ENCODE measurements at places on chromosomes 7 and 10. TPM values are rescaled to one million over a fixed set of nuclear protein-coding genes. Genes with fewer than 3 reads are reported as not detected.
A peak's percentile ranks its signal among the peaks of the same experiment; 100 is the strongest.

- no peaks in the 10 kb centered on the region for H3K36me3 ChIP-seq
- DNase-seq, result peak; percentile 53
- H3K27me3 ChIP-seq, result no peaks in the 10 kb centered on the region
- no peak overlapping the region for H3K27ac ChIP-seq
- no peak overlapping the region for H3K4me3 ChIP-seq
These were observed 28.0 kb downstream of the GRK5 start for GRCh38 chr10:119235356-119235755.

GRCh38 chr7:111730476-111731300 lies 168.4 kb upstream of the IMMP2L start:
- DNase-seq, result peak; percentile 6
- no peaks in the 10 kb centered on the region for H3K4me1 ChIP-seq
- H3K27me3 ChIP-seq, result no peaks in the 10 kb centered on the region
- H3K27ac ChIP-seq, result no peak overlapping the region
- H3K4me3 ChIP-seq, result no peak overlapping the region

GRCh38 chr10:120423431-120424197 lies 33.4 kb upstream of the PLPP4 start:
- peak overlapping the region; percentile 97 for H3K27ac ChIP-seq
- H3K36me3 ChIP-seq, result no peaks in the 10 kb centered on the region
- peak; percentile 97 for DNase-seq

Gene LGI1
- 2.0 TPM for total RNA-seq

DNA sequence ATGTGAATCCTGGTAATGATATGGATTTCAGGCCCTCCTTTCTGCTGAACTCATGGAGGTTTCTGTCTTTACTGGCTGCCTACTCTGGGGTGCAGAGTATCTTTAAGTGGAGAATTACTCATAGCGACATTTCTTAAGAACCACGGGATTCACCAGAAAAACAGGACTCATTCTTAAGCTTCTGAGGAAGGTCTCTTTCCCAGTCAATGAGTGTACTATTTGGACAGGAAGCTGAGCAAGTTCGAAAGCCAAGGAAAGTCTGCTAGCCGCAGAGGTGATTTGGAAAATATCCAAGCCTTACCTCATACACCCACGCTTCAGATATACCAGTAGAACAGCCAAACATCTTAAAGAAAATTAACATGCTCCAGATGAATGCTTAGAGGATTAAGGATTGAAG lies 377.6 kb upstream of the MYO3A start:
- H3K27ac ChIP-seq, result peak overlapping the region; percentile 70
- peak; percentile 98 for DNase-seq

GRCh38 chr10:115844591-115844990 lies 428.4 kb downstream of the GFRA1 start:
- H3K27ac ChIP-seq, result no peak overlapping the region
- no peaks in the 10 kb centered on the region for H3K36me3 ChIP-seq
- no peaks in the 10 kb centered on the region for H3K4me1 ChIP-seq

GRCh38 chr10:124665980-124666379 lies 78.2 kb downstream of the FAM53B start:
- H3K4me3 ChIP-seq, result no peak overlapping the region
- no peaks in the 10 kb centered on the region for H3K27me3 ChIP-seq
- no peaks in the 10 kb centered on the region for H3K36me3 ChIP-seq

Gene C10orf67
- total RNA-seq, result 0.46 TPM

GRCh38 chr10:48613016-48613415 lies 8.1 kb upstream of the ARHGAP22 start:
- no peak overlapping the region for H3K4me3 ChIP-seq
- H3K27ac ChIP-seq, result no peak overlapping the region
- H3K36me3 ChIP-seq, result no peaks in the 10 kb centered on the region

Gene SPDYE5
- total RNA-seq, result not detected

Gene NRCAM
- 9.3 TPM for total RNA-seq

- H3K27me3 ChIP-seq, result no peaks in the 10 kb centered on the region
- H3K4me1 ChIP-seq, result no peaks in the 10 kb centered on the region
- no peaks in the 10 kb centered on the region for H3K36me3 ChIP-seq
- no peak overlapping the region for H3K27ac ChIP-seq
These were observed 152.5 kb upstream of the YAE1 start for GRCh38 chr7:39413636-39414223.

- no peak for DNase-seq
- no peaks in the 10 kb centered on the region for H3K36me3 ChIP-seq
- no peaks in the 10 kb centered on the region for H3K4me1 ChIP-seq
- peaks cover 10% of the 10 kb centered on the region for H3K27me3 ChIP-seq
- H3K4me3 ChIP-seq, result no peak overlapping the region
- no peak overlapping the region for H3K27ac ChIP-seq
These were observed 8.4 kb upstream of the INMT start for GRCh38 chr7:30743371-30744074.

- H3K27me3 ChIP-seq, result no peaks in the 10 kb centered on the region
- no peak overlapping the region for H3K4me3 ChIP-seq
- H3K36me3 ChIP-seq, result no peaks in the 10 kb centered on the region
- H3K4me1 ChIP-seq, result peaks cover 5% of the 10 kb centered on the region
These were observed 80.8 kb downstream of the TMEM130 start for GRCh38 chr7:98788966-98789365.

DNA sequence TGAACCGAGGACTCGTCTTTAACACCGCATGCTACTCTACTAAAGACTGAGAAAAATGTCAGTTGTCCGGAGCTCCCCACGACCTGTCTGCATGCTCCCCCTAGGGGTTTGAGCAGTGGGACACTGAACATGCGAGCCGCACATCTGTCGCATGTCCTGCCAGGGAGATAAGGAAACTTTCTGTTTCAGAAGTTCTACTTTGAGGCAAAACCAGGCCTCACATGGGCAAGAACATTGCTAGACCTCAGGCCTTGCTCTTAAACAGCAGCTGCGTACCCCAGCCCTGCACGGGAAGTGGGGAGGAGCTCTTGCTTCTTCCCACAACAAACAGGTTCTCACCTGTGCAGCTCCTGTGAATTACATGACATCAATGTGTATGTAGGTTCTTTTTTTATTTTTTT lies 30.3 kb upstream of the HERPUD2 start:
- no peaks in the 10 kb centered on the region for H3K36me3 ChIP-seq
- no peak overlapping the region for H3K4me3 ChIP-seq
- no peaks in the 10 kb centered on the region for H3K4me1 ChIP-seq
- DNase-seq, result no peak
- no peak overlapping the region for H3K27ac ChIP-seq

- no peaks in the 10 kb centered on the region for H3K27me3 ChIP-seq
- no peaks in the 10 kb centered on the region for H3K36me3 ChIP-seq
- no peak overlapping the region for H3K27ac ChIP-seq
- DNase-seq, result no peak
These were observed 18.7 kb upstream of the CSGALNACT2 start for GRCh38 chr10:43119416-43120115.

DNA sequence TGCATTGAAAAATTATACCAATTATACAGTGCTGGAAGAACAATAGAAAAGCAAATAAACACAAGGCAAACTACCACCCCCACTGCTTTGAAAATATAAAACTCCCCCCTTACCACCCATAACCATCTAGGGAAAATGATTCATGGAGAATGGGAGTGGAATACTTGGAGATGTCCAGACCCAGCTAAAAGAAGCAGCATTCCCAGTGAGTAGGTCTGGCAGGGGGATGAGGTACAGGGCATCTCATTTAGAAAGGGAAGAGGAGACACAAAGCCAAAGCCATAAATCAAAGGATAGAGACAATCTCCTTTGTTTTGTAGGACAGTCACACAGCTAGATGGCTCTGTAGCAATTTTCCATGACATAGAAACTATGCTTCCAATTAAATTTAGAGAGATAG lies 36.0 kb upstream of the DGKI start:
- H3K4me3 ChIP-seq, result peak overlapping the region; percentile 16
- H3K4me1 ChIP-seq, result peaks cover 60% of the 10 kb centered on the region
- H3K27me3 ChIP-seq, result no peaks in the 10 kb centered on the region
- peaks cover 42% of the 10 kb centered on the region for H3K36me3 ChIP-seq

- no peaks in the 10 kb centered on the region for H3K27me3 ChIP-seq
- H3K4me3 ChIP-seq, result no peak overlapping the region
- no peaks in the 10 kb centered on the region for H3K4me1 ChIP-seq
- H3K27ac ChIP-seq, result no peak overlapping the region
- DNase-seq, result no peak
These were observed 186.3 kb downstream of the PTN start for GRCh38 chr7:137157256-137157655.

Gene ASB4
- total RNA-seq, result not detected

DNA sequence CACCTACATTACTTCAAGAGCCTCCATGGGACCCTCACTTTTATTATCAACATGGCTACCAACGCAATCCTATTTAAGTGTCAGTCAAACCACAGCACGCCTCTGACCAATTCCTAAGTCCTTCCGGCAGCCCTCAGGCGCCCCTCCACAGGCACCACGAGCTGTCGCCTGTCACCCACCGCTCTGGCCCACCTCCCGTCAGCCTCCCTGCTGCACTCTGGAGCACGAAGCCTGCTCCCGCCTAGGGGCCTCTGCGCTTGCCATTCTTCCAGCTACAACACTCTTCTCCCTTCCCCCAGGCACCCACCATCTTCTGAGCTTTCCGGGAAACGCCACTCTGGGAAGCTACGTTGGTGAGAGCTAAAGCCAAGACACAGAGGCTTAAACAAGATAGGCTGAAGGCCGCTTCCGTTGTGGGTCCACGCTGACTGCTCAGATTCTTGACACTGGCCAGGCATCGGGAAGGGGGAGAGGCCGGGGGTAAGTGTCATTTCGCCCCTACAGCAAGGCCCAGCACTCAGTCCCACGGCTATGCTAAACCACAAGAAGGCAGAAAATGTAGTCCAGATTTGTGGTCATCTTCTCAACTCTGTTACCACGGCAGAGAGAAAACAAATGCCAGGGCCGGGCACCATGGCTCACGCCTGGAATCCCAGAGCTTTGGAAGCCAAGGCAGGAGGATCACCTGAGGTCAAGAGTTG lies 56.7 kb downstream of the GNA12 start:
- peak; percentile 63 for DNase-seq
- H3K36me3 ChIP-seq, result peaks cover 9% of the 10 kb centered on the region
- H3K27me3 ChIP-seq, result no peaks in the 10 kb centered on the region
- peaks cover 15% of the 10 kb centered on the region for H3K4me1 ChIP-seq
- H3K27ac ChIP-seq, result peak overlapping the region; percentile 4

DNA sequence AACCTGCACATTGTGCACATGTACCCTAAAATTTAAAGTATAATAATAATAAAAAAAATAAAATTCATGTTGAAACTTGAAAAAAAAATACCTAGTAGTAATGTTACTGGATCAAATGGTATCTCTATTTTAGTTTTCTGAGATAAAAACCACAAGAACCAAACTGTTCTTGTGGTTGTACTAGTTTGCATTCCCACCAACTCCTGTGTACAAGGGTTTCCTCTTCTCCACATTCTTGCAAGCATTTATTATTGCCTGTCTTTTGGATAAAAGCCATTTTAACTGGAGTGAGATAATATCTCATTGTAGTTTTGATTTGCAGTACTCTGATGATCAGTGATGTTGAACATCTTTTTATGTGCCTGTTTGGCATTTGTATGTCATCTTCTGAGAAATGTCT lies 177.7 kb downstream of the KIF20B start:
- DNase-seq, result peak; percentile 70
- no peaks in the 10 kb centered on the region for H3K4me1 ChIP-seq
- H3K36me3 ChIP-seq, result no peaks in the 10 kb centered on the region
- H3K4me3 ChIP-seq, result no peak overlapping the region
- H3K27me3 ChIP-seq, result no peaks in the 10 kb centered on the region

- H3K4me3 ChIP-seq, result no peak overlapping the region
- H3K27ac ChIP-seq, result no peak overlapping the region
- peaks cover 33% of the 10 kb centered on the region for H3K27me3 ChIP-seq
- no peaks in the 10 kb centered on the region for H3K36me3 ChIP-seq
These were observed 29.9 kb downstream of the SPOCK2 start for GRCh38 chr10:72058347-72058898.

Gene TAS2R3
- 1.2 TPM for total RNA-seq

DNA sequence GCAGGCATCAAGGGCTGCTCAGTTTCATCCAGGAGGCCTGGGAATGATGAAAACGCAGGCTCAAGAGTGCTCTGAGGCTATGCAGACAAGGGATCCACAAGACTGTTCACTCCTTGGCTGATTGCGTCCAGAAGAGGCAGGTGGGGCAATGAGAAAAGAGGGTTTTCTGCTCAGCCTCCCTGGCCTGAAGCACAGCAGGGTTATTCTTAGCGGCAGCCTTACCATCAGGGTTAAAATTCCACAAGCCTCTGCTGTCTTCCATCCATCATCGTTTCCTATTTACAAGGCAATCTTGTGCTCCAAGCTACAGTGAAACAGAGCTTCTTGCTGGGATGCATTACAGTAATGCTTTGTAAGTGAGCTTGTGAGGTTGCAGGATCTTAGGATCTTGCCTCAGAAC lies 129.4 kb upstream of the SHH start:
- H3K27ac ChIP-seq, result no peak overlapping the region
- no peaks in the 10 kb centered on the region for H3K36me3 ChIP-seq
- peaks cover 20% of the 10 kb centered on the region for H3K27me3 ChIP-seq
- no peaks in the 10 kb centered on the region for H3K4me1 ChIP-seq

Gene ELOVL3
- 0.62 TPM for total RNA-seq

DNA sequence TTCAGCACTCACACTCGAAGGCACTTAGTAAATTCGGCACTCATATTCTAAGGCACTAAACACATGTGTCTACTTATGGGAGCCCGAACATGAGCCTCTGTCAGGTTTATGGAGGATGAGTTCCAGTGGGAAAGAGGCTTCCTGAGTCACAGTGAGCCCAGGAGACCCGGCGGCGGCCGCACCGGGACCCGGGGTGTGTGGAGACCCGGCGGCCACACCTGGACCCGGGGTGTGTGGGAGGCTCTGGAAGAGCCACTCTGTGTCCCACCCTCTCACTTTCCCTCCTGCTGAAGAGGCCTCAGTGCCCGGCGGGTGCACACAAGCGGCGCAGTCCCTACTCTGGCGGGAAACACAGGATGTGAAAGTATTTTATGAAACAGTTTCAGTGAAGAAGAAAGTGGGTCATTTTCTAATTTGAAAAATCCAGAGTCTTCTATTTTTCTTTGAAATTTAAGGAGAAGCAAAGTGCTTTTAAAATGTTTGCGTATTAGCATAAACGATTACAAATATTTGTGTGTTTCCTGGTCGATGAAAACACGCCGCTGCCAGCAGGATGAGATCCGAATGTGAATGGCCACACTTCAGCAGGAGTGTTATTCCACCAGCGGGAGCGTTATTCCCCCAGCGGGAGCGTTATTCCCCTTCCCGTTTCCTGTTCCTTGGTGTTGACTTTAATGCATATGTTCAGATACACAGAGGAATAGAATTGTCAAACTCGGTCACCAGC lies 625.1 kb downstream of the DNAJB6 start:
- H3K27me3 ChIP-seq, result no peaks in the 10 kb centered on the region
- H3K36me3 ChIP-seq, result no peaks in the 10 kb centered on the region
- no peak for DNase-seq
- H3K4me1 ChIP-seq, result no peaks in the 10 kb centered on the region

DNA sequence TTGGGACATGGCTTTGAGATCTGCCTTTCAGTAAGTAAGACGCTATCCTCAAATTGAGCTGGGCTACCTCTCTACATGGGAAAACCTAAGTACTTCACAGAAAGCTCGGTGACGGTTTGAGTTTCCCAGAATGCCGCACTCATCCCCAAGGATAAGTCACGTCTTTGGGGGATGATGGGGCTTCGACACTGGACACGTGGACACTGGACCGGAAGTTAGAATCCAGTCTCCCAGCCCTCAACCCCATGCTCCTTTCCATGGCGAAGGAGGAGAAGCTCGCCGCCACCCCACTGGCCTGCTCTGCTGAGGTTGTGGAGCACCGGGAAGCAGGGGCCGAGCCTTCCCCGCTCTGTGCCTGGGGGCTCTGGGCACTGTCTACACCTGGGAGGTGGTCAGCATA lies 27.5 kb downstream of the PTPRE start:
- H3K36me3 ChIP-seq, result no peaks in the 10 kb centered on the region
- no peak overlapping the region for H3K4me3 ChIP-seq
- no peak for DNase-seq
- no peaks in the 10 kb centered on the region for H3K27me3 ChIP-seq

GRCh38 chr7:42572056-42572455 lies 335.0 kb upstream of the GLI3 start:
- no peak for DNase-seq
- H3K4me1 ChIP-seq, result no peaks in the 10 kb centered on the region
- peaks cover 6% of the 10 kb centered on the region for H3K27me3 ChIP-seq
- no peak overlapping the region for H3K4me3 ChIP-seq

Gene COL1A2
- total RNA-seq, result 6,748 TPM

All from astrocyte (in vitro differentiated cells and primary cell).